ENCODE measurements at places on chromosomes 7 and 10.
A peak's percentile ranks its signal among the peaks of the same experiment; 100 is the strongest.

GRCh38 chr7:112453505-112454171, 3.4 kb downstream of the IFRD1 start:
- no peak for DNase-seq

DNA sequence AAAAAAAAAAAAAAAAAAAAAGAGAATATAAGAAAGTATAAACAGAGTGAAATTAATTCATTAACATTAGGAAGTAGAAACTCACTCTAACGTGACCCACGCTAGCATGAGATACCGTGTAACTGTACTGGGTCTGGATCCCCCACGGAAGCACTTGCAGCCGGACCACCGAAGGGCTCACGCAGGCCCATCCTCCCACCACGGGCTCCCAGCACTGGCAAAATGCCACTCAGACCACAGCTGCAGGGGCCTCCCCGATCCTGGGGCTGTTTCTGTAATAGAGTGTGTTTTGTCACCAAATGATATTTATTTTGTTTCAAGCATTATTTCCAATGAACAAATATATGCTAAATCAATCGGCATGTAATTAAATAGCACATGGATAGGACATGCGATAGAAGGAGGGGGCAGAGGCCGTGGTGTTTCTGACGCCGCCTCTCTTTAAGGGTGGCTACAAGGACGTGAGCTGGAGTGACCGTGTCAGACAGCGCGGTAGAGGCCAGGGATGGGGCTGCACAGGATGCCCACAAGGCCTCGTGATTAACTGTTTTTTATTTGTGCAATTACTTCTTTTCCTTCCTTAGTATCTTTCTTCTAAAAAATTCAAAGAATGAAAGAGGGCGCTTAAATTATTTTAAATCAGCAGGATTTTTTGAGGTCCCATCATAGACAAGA, 568.5 kb downstream of the PTPRN2 start:
- no peak for DNase-seq

GRCh38 chr10:26556748-26557640, 118.9 kb downstream of the APBB1IP start:
- DNase-seq = no peak

- DNase-seq = peak; percentile 91
Observed at GRCh38 chr10:43436291-43437140, at the start of gene ZNF487. Gene ZNF487, plus strand, starts transcription at chr10:43437111. Its CDS starts 38,703 bp downstream, at chr10:43475814.

DNA sequence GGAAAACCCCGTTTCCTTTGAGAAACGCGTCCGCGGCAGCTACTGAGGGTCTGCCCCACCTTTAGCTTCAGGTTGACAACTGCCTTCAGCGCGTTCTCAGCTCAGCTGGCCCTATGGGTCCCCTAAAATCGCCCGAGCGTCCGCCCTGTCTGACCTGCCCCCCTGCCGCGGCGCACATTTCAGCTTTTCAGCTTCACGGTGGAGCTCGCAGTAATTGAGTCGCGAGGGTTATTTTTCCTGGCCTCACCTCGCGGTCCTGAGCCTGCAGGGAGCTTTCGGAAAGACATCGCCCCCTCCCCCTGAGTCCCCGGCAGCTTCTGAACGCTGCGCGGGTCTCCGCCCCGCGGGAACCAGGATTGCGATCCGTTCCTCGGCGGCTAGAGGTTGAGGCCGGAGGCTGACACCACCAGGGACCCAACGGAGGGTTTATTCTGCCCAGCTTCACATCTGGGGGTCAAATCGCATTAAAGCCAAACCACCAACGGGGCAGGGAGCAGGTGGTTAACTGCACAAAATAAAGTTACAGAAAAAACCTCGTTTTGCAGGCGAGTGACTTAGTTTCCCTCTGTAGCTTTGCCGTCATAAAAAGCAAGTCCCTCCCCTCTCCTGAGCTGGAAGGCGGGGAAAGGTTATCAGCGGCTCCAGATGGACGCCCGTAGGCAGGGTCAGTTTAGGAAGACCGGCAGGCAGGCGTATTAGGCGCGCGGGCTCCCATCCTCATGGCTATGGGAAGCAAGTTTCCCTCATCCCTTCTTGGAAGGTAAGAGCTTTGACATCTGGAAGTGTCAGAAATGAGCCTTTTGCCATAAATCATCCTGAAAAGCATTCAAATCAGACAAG, 11.0 kb downstream of the TWIST1 start:
- no peak for DNase-seq

DNA sequence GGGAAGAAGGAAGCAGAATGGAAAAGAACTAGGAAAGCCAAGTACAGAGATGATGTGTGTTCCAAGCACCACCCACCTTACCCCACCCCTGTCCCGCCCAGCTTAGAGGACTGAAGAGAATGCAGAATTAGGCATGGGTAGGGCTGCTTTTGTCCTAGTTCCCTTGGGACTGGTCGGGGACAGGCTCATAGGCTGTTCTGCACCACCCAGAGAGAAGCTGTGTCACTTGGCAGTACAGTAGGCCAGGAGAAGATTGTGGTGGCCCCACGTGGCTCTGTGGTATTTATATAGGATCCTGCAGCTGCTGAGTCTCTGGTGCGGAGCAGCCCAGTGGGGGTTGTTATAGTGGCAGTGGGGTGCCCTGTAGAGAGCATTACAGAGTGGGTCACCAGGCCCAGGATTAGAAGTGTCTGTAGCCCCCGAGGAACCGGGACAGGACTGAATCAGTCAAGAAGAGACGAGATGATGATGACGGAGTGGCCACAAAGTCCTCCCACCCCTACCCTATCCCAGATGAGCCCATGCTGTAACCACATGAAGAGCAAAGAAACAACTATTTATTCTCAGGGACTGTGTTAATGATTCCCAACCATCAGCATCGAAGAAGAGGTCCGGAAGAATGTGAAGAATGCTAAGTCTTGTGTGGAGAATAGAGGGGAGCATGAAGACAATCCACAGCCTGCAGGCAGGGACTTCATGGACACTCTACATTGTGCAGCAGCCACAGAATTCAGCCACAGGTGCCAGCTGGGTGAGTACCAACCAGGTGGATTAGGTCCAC, 88.9 kb downstream of the C1GALT1 start:
- no peak for DNase-seq

- no peak for DNase-seq
Observed at GRCh38 chr10:37762287-37762686, 95.1 kb downstream of the ZNF248 start.

DNA sequence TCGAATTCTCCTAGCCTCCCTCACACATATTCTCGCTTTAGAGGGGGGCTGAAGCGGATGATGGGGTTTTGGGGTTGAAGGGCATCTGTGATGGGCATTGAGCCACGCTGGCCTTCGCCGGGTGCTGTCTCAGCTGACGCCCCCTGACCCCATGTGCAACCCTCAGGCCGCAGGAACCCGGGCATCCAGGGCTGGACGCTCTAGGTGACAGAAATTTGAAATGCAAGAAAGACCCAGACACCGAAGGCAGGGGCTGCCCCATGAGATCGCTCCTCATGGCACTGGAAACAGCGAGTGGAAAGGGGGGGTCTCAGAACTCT, 664 bp upstream of the C10orf88 start:
- DNase-seq = no peak

- DNase-seq = no peak
Observed at GRCh38 chr7:118183428-118183785, 557 bp upstream of the LSM8 start.

GRCh38 chr10:125092564-125093031, 67.8 kb downstream of the CTBP2 start:
- DNase-seq = no peak

- DNase-seq = no peak
Observed at GRCh38 chr10:100730725-100731406, 14.5 kb upstream of the PAX2 start.

DNA sequence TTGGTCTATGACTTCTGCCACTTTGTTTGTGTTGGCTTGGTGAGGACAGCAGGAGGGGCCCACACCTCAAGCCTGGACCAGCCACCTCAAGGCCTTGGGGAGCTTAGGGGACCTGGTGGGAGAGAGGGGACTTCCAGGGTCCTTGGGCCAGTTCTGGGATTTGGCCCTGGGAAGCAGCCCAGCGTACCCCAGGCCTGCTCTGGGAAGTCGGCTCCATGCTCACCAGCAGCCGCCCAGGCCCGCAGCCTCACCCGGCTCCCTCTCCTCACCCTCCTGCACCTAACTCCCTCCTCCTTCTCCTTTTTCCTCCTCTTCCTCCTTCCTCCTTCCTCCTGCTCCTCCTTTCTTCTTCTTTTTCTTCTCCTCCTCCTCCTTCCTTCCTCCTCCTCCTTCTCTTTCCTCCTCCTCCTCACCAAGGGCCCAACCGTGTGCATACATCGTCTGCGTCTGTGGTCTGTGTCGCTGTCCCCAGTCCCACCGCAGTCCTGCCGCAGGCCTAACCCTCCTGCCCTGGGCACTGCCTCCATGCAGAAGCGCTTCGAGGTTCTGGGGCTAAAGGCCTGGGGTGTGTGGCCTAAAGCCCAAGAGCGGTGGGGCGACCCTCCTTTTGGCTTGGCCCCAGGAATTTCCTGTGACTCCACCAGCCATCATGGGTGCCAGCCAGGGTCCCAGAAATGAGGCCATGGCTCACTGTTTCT, 5.3 kb downstream of the EN2 start:
- no peak for DNase-seq

DNA sequence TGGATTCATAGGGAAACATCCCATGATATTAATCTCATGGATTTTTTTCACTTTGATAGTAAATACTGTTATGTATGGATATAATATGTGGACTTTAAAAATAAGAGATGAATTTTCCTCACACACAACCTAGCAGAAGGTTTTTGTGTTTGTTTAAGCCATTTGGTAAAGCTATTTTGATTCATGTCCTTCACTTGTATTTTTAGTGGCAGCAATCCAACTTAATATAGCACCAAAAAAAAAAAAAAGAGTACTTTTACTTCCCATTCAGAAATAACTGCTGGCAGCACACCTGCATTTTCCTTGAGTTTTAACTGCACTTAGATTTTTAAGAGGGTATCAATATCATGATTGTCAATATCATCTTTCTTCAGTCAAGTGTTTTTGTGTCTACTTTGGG, 60.0 kb downstream of the MCMBP start:
- DNase-seq = no peak

DNA sequence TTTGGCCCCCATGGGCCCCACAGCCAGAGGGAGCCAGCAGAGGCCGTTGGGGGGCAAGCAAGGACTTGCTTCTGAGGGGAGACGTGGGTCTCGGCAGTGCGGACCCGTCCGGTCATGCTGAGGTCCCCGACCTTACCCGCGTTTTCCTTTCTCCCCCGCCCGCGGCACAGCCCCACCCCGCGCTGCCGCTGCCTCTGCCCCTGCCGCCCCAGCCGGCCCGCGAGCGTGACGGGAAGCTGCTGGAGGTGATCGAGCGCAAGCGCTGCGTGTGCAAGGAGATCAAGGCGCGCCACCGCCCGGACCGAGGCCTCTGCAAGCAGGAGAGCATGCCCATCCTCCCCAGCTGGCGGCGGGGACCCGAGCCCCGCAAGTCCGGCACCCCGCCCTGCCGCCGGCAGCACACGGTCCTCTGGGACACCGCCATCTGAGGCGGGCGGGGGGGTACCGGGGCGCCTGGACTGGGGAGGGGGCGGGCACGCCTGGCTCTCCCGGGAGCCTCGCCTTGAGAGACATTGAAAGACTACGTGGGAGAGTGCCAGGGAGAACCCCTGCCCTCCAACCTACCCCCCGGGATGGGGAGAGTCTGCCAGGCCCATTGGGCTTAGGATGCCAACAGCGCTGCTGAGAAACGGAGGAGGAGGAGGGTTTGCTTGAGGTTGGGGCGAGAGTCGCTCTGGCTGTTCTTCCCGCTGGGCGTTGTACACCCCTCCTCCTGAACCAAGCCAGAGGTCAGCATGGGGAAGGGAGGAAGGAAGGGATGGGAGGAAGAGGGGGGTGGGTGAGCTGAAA, 9.9 kb downstream of the NYAP1 start:
- DNase-seq = peak; percentile 57

GRCh38 chr7:32516551-32517100, 21.3 kb downstream of the AVL9 start:
- DNase-seq = no peak

GRCh38 chr10:85098835-85099521, 770.6 kb downstream of the CCSER2 start:
- no peak for DNase-seq

DNA sequence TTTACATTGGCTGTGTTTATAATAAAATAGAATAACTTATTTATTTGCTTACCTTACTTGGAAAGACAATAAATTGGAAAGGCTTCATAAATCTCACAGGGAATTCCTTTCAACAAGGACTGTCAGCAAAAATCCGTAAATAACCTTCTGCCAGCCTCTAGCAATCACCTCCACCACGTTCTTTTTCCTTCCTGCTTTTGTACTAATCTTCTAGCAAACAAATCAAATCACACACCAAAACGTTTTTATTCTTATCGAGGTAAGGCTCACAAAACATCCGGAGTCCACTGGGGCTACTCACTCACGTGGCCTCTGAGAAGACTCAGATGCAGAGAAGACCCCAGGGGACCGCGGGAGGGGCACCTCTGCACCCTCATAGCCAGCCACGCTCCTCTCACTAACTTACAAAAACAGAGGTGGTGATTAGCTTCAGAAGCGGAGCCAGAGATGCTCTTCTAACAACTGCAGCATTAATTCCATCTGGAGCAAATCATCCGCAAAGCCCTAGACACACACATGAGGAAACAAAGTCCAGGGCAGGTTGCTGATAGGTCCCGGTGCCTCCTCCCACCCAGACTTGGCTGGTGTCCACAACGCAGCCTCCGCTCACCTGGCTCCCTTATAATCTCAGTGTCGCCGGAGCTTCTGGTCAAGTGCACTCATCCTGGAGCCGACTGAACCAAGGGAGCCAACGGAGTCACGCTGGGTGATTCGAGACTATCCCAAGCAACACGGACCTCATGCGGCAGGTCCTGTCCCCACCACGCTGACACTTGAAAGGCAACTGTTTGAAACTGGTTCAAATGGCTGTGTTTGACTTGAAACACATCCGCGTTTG, 22.5 kb downstream of the CTBP2 start:
- no peak for DNase-seq

GRCh38 chr7:98724591-98724990, 107.5 kb downstream of the NPTX2 start:
- no peak for DNase-seq

DNA sequence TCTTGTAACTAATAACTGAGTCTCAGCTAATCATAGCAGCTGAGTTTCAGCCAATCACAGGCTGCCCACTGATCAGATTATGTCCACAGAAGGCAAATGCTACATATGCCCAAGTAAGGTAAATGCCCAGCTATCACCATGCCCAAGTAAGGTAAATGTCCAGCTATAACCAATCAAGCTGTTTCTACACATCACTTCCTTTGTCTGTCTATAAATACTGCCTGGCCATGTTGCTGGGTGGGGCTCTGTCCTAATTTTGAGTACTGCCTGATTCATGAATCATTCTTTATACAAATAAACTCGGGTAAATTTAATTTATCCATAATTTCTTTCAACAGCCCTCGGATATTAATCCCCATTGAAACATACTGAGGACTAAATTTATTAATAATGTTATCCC, 312.4 kb downstream of the CACNA2D1 start:
- DNase-seq = no peak

DNA sequence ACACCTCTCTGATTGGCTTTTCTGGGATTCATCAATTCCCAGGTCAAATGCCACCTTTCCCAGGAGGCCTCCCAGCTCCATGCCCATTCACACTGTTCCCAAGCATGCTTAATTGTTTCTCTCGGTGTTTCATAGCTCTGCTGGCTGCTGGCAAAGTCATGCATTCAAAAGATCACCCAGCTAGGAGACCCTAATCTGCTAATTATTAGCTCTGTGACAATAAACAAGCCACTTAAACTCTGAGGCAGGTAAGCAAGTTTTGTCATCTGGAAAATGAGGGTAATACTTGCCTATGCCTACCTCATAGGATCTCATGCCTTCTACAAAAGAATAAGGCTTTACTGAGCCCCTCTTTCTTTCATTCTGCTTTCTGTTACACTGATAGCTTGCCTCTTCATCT, 828 bp upstream of the KEL start:
- DNase-seq = no peak

- DNase-seq = no peak
Observed at GRCh38 chr7:106736508-106737201, 75.7 kb upstream of the CCDC71L start.
